ENCODE measurements at places on chromosomes 4 and X. TPM values are rescaled to one million over a fixed set of nuclear protein-coding genes. Genes with fewer than 3 reads are reported as not detected.

The CPLX1 gene
- 1.5 TPM for total RNA-seq

The HELT gene
- total RNA-seq = not detected

The FHL1 gene
- 27.2 TPM for total RNA-seq

The DGKK gene
- total RNA-seq = not detected

The DMP1 gene
- total RNA-seq = not detected

The RRH gene
- not detected for total RNA-seq

The BMP3 gene
- total RNA-seq = not detected

The CDX4 gene
- total RNA-seq = not detected

The TMEM255A gene
- not detected for total RNA-seq

The GABRE gene
- not detected for total RNA-seq

DNA sequence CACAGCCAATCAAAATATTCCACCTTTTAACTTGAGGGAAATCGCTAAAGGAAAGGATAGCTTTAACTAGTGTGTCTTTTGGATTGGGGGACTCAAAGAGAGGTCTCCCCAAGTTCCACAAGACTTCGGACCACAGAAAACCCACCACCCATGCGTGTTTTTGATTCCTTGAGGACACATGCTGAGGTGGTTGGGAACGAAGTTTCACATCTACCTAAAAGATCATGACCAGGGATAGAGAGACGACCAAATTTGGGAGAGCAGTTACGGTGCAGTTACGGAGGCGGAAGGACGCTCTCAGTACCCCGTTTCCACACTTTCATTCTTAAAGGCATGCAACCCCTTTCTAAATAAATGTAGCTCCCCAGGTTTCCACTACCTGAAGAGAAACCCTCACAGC lies 1.1 kb downstream of the PCYT1B start:
- H3K36me3 ChIP-seq = no peaks in the 10 kb centered on the region
- no peak for DNase-seq
- H3K4me1 ChIP-seq = peaks cover 13% of the 10 kb centered on the region
- no peak overlapping the region for H3K4me3 ChIP-seq

DNA sequence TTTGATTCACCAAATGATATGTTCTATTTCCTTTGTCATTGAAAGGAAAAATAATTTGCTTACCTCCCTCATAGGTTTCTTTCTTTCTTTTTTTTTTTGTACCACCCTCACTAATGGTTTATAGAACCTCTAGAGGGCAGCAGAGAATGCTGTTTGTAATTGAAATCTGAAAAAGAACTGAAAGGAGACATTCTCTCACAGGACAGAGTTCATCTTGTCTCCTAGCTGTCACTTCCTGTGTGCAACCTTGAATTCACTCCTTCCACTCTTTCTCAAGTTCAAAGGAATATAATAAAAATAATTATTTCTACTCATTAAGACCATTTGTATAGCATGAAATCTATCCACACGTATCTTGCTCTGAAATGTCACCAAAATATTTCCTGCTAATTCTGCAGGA lies 51.0 kb downstream of the GUCY1B1 start:
- no peaks in the 10 kb centered on the region for H3K4me1 ChIP-seq
- no peak overlapping the region for H3K27ac ChIP-seq
- H3K36me3 ChIP-seq = no peaks in the 10 kb centered on the region
- H3K27me3 ChIP-seq = no peaks in the 10 kb centered on the region
- H3K4me3 ChIP-seq = no peak overlapping the region
- DNase-seq = no peak

GRCh38 chr4:41282366-41282765 lies 25.6 kb downstream of the UCHL1 start:
- DNase-seq = no peak
- no peaks in the 10 kb centered on the region for H3K4me1 ChIP-seq
- no peaks in the 10 kb centered on the region for H3K36me3 ChIP-seq
- H3K4me3 ChIP-seq = no peak overlapping the region
- H3K27me3 ChIP-seq = no peaks in the 10 kb centered on the region

- H3K4me3 ChIP-seq = no peak overlapping the region
- no peak overlapping the region for H3K27ac ChIP-seq
- no peaks in the 10 kb centered on the region for H3K36me3 ChIP-seq
- no peak for DNase-seq
Measured at GRCh38 chr4:105108971-105109370, 37.7 kb upstream of the TET2 start.

GRCh38 chrX:65196758-65197360 lies 220.6 kb upstream of the ZC4H2 start:
- H3K27me3 ChIP-seq = no peaks in the 10 kb centered on the region
- peaks cover 5% of the 10 kb centered on the region for H3K4me1 ChIP-seq
- no peaks in the 10 kb centered on the region for H3K36me3 ChIP-seq
- H3K27ac ChIP-seq = no peak overlapping the region
- DNase-seq = no peak

GRCh38 chr4:95742179-95742578 lies 97.7 kb upstream of the PDHA2 start:
- no peak overlapping the region for H3K4me3 ChIP-seq
- H3K27ac ChIP-seq = no peak overlapping the region
- no peaks in the 10 kb centered on the region for H3K36me3 ChIP-seq
- no peaks in the 10 kb centered on the region for H3K4me1 ChIP-seq
- no peak for DNase-seq

DNA sequence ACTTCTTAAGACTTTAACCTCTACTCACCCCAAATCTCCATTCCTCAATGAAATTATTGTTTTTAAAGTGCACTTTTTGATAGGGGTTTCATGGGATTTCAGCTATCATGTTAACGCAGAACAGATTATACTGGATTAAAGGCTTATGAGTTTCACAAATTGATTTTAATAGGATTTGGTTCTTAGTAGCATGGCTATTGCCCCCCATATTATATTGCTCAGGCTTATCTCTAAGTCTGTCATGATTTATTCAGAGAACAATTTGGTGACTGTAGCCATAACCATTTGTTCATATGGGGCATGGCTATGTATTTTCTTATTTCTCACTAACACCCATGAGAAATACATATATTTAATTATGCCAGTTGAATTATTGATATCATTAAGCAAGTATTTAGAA lies 57.0 kb downstream of the MND1 start:
- no peaks in the 10 kb centered on the region for H3K27me3 ChIP-seq
- no peak overlapping the region for H3K27ac ChIP-seq
- no peaks in the 10 kb centered on the region for H3K36me3 ChIP-seq
- no peak for DNase-seq

- H3K27me3 ChIP-seq = no peaks in the 10 kb centered on the region
- no peak overlapping the region for H3K27ac ChIP-seq
- DNase-seq = no peak
- no peaks in the 10 kb centered on the region for H3K4me1 ChIP-seq
Measured at GRCh38 chr4:20326977-20327376, 75.3 kb downstream of the SLIT2 start.

DNA sequence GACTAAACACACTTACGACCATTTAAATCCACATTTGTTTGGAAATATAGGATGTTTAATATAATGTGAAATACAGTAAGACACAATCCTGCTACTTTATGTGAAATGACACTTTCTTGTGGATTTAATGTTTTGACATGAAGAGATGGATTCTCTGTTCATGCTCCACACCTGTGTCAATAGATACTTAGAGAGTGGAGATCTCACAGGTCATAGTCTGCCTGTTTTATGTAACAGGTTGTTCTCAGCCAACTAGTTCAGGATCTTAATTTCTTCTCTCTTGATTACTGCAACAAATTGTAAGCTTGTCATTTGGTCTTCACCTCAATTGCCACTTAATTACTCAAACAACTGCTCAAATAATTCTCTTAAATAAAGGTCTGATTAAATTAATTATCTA lies 1621.2 kb downstream of the PCDH7 start:
- H3K36me3 ChIP-seq = no peaks in the 10 kb centered on the region
- H3K27me3 ChIP-seq = no peaks in the 10 kb centered on the region
- no peak overlapping the region for H3K4me3 ChIP-seq
- no peaks in the 10 kb centered on the region for H3K4me1 ChIP-seq
- DNase-seq = no peak

- DNase-seq = no peak
- H3K27ac ChIP-seq = no peak overlapping the region
- H3K27me3 ChIP-seq = no peaks in the 10 kb centered on the region
- H3K36me3 ChIP-seq = no peaks in the 10 kb centered on the region
- no peaks in the 10 kb centered on the region for H3K4me1 ChIP-seq
- H3K4me3 ChIP-seq = no peak overlapping the region
Measured at GRCh38 chrX:128464116-128464515, 411.9 kb upstream of the ACTRT1 start.

DNA sequence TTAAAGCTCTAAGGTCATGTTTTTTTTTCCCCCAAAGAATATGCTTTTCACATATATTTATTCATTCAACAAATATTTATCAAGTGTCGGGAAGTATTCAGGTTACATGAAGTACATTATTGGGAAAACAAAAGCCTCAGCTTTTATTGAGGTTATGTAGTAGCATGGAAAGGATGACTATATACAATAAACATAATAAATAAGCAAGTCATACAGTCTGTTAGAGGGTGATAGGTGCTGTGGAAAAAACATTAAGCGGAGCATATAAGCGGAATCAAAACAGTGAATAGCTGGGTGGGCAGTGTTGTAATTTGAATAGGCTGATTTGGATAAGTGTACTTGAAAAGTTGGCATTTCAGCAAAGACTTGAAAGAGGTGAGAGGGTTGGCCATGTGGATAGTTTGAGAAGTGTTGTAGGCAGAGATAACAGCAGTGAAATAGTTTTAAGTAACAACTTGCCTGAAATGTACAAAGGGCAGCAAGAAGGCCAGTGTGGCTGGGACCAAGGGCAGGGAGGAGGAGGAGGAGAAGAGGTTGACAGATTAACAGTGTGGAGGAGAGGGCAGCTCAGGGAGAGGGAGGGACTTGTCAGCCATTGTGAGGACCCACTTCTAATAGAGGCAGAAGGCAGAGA lies 558.7 kb downstream of the SPRY1 start:
- no peaks in the 10 kb centered on the region for H3K36me3 ChIP-seq
- H3K27ac ChIP-seq = no peak overlapping the region
- DNase-seq = no peak
- H3K4me3 ChIP-seq = no peak overlapping the region
- H3K4me1 ChIP-seq = no peaks in the 10 kb centered on the region

DNA sequence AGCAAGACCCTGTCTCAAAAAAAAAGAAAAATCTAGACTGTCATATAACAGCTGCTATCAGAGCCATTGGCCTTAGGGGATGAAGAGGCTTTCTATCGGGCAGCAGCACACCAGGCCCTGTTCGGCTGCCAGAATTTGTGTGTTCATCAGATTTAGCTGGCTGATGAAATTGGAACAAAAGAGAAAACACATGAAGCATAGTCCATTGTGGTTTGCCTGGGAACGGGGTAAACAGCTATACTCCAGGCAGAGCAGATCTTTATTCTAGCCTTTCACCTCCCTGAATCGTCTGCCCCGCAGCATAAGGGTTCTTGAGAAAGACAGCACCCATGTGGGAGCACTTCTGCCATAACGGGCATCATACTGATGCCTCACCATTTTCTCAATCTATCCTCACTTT lies 11.6 kb downstream of the TKTL1 start:
- H3K27me3 ChIP-seq = no peaks in the 10 kb centered on the region
- H3K27ac ChIP-seq = no peak overlapping the region
- peaks cover 33% of the 10 kb centered on the region for H3K4me1 ChIP-seq
- no peak for DNase-seq

- no peaks in the 10 kb centered on the region for H3K27me3 ChIP-seq
- no peaks in the 10 kb centered on the region for H3K4me1 ChIP-seq
- H3K4me3 ChIP-seq = no peak overlapping the region
Measured at GRCh38 chr4:52676536-52676935, 17.4 kb upstream of the USP46 start.

GRCh38 chr4:91631335-91631734 lies 672.4 kb upstream of the GRID2 start:
- H3K4me3 ChIP-seq = no peak overlapping the region
- H3K36me3 ChIP-seq = no peaks in the 10 kb centered on the region
- no peaks in the 10 kb centered on the region for H3K27me3 ChIP-seq
- no peak for DNase-seq
- no peak overlapping the region for H3K27ac ChIP-seq

GRCh38 chrX:115560211-115560977 lies 580 bp upstream of the PLS3 start:
- no peak for DNase-seq
- no peak overlapping the region for H3K27ac ChIP-seq
- H3K36me3 ChIP-seq = no peaks in the 10 kb centered on the region
- peaks cover 9% of the 10 kb centered on the region for H3K27me3 ChIP-seq
- no peak overlapping the region for H3K4me3 ChIP-seq
- H3K4me1 ChIP-seq = peaks cover 5% of the 10 kb centered on the region

DNA sequence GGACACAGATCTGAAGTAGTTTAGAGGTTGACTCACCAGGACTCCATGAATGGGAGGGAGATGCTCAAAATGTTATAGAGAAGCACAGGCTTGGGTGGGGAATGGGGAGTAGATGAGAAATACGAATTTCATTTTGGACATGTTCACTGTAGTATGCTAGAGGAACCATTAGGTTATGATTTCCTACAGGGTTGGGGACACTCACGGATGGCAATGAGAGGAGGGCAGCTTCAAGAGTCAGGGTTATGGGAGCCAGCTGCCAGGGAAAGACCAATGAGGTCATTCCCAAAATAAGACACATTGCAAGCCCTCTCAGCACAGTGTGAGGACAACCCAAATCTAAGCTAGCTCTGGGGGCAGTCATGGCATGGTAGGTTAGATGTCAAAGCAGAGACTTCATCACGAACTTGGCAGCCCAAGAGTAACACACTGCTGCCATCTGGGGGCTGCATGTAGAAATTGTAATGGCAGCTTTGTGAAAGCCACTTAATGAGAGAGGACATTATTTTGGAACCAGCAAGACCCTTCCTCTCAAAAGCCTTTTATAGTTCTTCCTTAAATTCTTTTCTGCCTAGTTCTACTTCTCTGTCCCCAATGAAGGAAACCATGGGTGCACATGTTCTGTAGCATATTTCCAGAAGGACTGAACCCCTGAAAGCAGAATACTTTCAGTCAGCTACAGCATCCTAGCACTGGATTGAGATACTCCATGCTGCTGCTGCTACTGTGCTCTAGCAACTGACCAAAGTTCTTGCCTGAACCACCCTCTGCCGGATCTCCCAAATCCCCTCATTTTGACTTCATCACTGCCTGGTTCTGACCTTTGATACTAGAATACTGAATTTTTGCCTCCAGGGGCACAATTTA lies 16.2 kb upstream of the ZCCHC12 start:
- peak; percentile 60 for DNase-seq
- no peaks in the 10 kb centered on the region for H3K27me3 ChIP-seq
- no peak overlapping the region for H3K27ac ChIP-seq
- H3K4me3 ChIP-seq = no peak overlapping the region
- H3K36me3 ChIP-seq = no peaks in the 10 kb centered on the region

DNA sequence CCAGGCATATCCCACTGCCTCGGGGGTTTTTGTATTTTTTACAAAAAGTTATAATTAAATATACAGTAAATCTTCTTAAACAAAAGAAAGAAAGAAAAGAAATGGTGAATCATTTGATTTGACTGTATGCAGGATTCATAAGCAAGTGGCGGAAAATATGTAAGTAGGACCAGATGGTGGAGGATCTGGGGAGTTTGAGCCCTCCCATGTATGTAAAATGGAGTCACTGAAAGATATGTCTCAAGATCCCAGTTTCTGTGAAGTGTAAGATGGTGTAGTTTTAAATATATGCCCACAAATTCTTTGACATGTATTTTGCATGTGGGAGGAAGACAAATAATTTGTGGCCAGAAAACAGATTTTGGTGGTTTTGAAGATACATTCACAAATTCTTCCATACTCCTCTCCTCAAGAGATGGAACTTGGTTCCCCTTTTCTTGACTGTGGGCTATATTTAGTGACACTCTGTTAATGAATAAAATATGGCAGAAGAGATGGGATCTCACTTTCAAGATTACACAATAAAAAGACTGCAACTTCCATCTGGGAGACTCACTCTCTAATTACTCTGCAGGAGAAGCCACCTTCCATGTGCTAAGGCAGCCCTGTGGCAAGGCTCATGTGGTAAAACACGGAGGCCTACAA lies 133.6 kb upstream of the S100G start:
- H3K27me3 ChIP-seq = no peaks in the 10 kb centered on the region
- no peak for DNase-seq

Measured in CD4-positive, alpha-beta T cell (primary cell).